Cerebellum (tissue), 4 donors: ENCODE measurements at places on chromosomes 4 and X. TPM values are rescaled to one million over a fixed set of nuclear protein-coding genes. Genes with fewer than 3 reads are reported as not detected.

GATB gene
- 17.9 TPM for total RNA-seq

RHOH gene
- 0.18 TPM for total RNA-seq

TCEANC gene
- 9.0 TPM for total RNA-seq

NAP1L5 gene
- 28.4 TPM for total RNA-seq

MRPL1 gene
- total RNA-seq, result 30.0 TPM

SULT1E1 gene
- 18.1 TPM for total RNA-seq

SYP gene
- 85.9 TPM for total RNA-seq

TIGD4 gene
- 3.7 TPM for total RNA-seq

XAGE1A gene
- not detected for total RNA-seq

CUL4B gene
- total RNA-seq, result 50.6 TPM

RP2 gene
- total RNA-seq, result 16.8 TPM
